Pulmonary artery endothelial cell (primary cell): ENCODE measurements at places on chromosomes 2 and 18.

DNA sequence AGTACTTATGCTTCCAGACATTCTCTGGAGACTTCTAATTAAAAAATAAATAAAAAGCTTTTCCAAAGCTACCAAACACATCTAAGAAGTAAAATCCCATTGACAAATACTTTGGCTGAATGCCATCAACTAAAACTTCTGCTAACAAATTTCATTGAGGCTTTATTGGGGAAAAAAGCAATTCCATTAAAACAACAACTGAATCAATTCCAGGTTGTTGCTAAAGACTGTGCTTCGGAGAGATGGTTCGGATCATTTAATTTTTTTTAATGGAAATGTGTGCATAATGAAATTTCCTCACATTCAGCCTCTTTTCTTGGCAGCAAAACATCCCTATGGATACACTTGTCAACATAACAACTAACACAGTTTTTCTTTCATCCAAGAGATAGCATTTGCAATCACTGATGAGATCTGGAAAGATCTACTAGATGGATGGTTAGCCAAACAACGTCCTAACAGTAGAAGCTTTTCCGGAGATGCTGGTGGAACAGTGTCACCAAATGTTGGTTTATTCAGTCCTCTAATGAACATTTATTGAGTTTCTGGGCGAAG lies 446.1 kb upstream of the FAM98A start:
- DNase-seq = no peak

GRCh38 chr2:36849265-36849664 lies 117.1 kb downstream of the STRN start:
- DNase-seq = no peak

GRCh38 chr18:36829362-36830157 lies 633 bp downstream of the KIAA1328 start:
- no peak for DNase-seq

DNA sequence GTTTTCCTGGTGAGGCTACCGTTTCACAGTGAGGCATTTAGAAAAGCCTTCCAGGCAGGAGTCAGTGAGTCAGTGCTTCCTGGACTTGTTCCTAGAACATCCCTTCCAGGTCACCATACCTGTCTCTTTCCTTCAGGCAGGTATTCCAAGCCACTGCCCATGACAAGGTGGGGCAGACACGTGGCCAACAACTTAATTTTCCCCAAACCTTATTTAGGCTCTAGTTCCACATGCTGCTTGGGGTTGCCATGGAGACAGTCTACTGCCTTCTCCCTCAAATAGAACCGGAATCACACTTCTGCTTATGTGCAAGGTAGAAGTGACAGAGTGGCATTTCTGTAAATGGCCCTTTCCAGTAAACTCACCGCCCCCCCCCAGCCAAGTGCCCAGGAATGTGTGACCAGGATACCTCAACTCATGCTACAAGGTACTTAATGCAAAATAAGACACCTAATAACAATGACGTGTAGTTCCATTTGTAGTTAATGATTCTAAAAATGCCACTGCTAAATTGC lies 258.3 kb downstream of the PRKCE start:
- no peak for DNase-seq

- DNase-seq = no peak
Measured at GRCh38 chr2:61658841-61659780, 121.0 kb upstream of the XPO1 start.

DNA sequence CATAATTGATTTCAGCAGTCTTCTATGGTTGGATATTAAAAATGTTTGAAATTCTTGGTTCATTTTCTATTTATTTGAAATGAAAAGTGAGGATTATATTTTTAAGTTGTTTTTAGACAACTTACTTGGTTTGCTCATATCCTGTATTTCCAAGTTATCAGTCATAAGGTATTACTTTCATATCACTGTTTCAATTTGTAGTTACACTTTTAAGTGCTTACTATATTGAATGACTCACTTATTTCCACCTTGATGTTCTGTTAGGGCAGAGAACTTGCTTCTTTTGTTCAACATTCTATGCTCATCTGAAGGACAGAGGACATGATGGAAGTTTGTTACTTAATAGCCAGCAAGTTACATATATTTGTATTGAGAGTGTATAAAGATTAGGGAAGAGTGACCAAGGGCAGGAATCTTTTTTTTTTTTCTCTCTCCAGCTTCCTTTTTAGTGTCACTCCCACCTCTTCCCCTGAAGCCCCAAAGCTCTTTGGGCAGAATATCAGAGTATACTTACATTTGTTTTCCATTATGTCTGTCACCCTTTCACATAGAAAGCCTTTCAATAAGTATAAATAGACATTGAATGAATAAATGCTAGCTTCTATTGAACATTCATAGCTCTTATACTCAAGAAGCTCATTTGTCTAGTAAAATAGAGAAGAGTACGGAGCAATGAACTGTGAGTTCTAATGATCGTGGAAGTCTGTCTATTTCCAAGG lies 28.1 kb downstream of the PIK3C3 start:
- DNase-seq = no peak

GRCh38 chr2:48496849-48497248 lies 33.1 kb upstream of the STON1 start:
- no peak for DNase-seq

DNA sequence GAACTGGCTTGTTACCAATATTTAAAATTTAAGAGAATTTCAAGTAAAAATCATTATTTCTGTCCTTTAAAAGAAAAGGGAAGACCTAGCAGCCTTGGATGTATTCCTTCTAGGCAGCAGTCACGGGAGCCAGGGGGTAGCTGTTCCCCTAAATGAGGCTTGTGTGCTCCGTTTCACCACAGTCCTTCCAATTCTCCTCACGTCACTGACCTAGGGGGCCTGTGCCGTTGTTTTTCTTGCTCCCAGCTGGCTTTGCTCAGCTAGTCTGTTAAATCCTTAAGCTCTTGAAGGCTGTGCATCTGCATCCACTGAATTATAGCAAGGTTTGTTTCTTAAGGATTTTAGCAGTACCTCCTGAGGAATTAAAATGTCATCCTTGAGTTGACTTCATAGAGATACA lies 9.9 kb downstream of the KLHL23 start:
- no peak for DNase-seq

DNA sequence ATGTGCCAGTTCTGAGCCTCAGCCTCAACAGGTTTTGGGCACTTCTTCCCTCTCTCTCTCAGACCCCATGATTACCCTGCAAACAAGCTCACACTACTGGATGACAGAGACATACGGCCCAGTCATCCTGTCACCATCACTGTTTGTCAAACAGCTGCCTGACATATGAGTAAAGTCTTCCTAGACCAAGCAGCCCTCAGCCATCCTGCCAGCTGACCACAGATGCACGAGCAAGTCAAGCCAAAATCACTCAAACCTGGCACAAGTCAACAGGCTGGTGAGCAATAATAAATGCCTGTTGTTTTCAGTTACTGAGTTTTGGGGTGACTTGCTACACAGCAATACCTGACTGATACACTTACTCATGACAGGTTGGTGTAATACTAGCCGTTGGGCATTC lies 75.5 kb upstream of the KLF7 start:
- DNase-seq = no peak

DNA sequence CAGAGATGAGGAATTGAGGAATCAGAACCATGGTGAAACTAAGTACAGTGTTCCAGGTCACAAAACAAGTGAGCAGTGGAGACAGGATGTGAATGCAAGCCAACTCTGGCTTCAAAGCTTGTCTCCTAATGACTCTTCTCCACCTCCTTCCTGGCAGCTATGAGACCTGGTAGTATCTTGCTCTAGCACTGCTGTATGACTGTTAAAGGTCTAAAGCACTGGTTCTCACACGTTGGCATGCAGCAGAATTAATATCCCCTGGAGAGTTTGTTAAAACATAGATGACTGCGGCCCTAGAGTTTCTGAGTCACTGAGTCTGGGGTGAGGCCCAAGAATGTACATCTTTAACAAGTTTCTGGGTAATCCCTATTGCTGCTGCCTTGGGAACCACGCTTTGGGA lies 63.3 kb downstream of the SUCLG1 start:
- DNase-seq = no peak

- no peak for DNase-seq
Measured at GRCh38 chr2:129902731-129903585, 76.5 kb upstream of the RAB6C start.

GRCh38 chr2:145845207-145845894 lies 1325.4 kb upstream of the ZEB2 start:
- no peak for DNase-seq

GRCh38 chr2:205086662-205087061 lies 541.4 kb downstream of the PARD3B start:
- DNase-seq = no peak

DNA sequence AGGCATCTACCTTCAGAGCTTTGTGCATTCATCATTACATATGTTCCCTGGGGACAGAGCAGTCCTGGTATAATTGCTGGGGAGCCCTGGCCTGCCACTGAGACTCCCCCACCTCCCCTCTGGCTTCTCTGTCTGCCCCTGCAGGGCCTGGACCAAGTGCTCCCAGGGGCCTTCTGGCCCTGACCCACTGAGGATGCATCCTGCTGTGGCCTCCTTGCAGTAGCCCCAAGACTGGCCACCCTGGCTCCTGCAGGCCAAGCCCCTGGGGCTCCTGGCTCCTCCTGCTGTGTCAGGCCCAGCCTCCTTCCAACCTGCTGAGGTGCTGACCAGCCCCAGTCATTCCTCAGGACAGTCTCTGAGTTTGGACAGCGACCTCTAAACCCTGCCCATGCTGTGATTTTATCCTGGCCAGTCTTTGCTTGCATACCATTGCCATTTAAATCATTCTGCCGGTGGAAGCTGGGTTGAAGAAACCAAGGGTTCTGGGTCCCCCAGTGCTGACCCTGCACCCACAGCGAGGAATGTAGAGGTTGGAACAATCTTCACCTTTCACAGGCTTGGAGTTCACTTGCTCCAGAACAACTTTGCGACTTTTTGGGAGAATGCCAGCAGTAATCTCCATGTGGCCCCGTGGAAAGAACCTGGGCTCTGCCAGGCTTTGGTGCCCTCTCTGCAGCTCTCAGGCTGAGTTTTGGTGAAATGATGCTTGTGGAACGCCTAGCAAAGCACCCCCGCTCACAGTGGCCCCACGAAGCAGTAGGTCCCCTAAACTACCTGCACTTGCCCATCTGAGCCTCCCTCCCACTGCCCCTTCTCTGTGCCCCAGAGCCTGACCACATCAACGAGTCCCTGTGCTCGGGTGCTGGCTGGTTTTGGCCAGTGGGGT lies 167.3 kb upstream of the GLI2 start:
- DNase-seq = no peak

- DNase-seq = no peak
Measured at GRCh38 chr2:19993731-19994130, 3.8 kb upstream of the WDR35 start.

GRCh38 chr2:112582314-112582746 lies 2.1 kb upstream of the CHCHD5 start:
- DNase-seq = peak; percentile 29

GRCh38 chr2:96324721-96325040 lies 436 bp upstream of the ITPRIPL1 start:
- no peak for DNase-seq

DNA sequence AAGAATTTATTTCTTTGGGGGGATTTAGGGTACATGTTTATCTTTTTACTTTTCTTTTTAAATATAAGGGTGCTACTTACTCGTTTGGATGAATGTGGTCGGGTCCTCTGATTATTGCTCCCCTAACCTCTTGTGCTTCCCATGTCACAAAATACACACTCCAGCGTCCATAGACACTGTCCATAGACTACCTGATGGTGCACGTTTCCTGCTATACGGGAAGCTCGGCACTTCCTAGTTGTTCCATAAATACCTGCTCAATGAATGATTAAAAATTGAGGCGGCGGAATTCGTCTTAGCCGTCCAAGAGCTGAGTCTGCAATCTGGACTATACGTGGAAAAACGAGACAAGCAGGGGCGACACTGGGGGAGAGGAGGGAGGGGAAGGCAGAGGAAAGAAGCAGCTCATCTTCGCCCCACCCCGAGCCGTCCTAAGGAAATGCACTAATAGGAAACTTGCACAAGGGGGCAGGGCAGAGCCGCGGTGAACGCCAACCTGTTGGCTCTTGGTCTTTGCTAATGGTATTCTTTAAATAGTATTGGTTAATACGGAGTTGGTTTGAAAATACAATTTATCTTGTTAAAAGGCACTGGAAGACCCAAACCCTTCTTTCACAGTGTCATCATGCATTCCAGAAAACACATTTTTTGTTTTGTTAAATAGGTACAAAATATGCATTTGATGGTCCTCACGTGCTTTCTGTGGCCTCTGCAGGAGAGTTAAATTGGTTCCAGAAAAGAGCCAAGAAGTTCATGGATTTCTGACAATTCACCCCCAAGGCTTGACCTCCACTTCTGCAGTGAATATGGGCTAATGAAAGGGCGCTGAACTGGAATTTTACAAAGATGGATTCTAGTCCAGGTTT lies 73.0 kb upstream of the KCTD1 start:
- DNase-seq = no peak

DNA sequence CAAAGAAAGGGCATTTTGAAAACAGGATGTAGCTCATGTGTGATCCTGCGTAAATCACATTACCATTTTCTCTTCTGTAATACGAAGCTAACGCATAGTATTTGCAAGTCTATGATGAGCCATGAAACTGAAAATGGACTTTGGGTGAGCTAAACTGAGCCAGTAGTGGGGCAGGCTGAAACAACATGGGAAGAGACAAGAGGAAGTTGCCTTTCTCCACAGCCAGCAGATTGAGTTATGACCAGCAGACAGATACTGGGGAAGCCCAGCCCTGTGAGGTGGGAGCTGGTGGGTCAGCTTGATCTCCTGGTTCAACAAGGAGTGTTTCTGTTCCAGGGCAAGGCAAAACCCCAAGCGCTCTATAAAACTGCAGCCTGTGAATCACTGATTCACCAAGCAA lies 11.8 kb downstream of the CYRIA start:
- DNase-seq = no peak

DNA sequence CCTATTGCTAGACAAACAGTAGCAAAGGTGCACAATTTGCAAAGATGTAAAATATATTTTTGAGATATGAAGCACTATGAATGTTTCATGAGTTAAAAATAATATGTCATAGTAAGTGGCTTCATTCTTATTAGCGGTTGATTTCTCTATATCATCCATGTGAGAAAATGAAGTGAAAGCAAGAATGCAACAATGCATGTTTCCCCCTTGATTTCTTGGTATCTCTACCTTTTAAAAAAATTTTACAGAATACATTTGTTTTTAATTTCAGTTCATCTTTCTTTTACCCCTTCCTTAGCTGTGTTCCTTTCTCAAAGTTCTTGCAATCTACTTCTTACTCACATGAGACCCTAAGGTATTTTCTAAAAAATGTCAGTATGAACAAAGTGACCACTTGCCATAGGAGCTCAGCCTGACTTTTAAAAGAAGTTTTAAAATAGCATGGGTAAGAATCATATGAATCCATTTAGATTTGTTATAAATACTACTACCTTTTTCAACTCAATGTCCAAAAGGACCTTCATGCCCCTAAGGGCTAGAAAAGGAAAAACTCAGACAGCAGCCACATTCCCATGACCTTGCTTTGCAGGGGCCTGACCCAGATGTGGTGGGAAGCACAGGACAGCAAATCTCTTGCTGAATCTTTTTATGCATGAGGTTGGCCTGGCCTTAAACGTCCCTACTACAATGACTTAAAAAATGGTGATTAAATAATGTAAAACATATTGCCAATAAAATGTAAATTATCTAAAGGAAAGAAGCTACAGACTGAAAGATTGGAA lies 14.8 kb upstream of the SLC38A11 start:
- DNase-seq = no peak

- DNase-seq = no peak
Measured at GRCh38 chr2:201411421-201411820, 39.8 kb downstream of the TRAK2 start.
